ENCODE measurements at places on chromosomes 4 and X. TPM values are rescaled to one million over a fixed set of nuclear protein-coding genes. Genes with fewer than 3 reads are reported as not detected.

The USP11 gene
- 60.6 TPM for total RNA-seq

The PPP3CA gene
- 28.1 TPM for total RNA-seq

The SSR4 gene
- 328 TPM for total RNA-seq

The SPIN2A gene
- 0.16 TPM for total RNA-seq

The IL21 gene
- total RNA-seq, result not detected

The GPR50 gene
- total RNA-seq, result 0.34 TPM

The RAB41 gene
- total RNA-seq, result not detected

The POU3F4 gene
- not detected for total RNA-seq

All from A549 treated with dexamethasone at 1 μM for 4 hours (cell line).